ENCODE measurements at places on chromosomes 6 and 20.

DNA sequence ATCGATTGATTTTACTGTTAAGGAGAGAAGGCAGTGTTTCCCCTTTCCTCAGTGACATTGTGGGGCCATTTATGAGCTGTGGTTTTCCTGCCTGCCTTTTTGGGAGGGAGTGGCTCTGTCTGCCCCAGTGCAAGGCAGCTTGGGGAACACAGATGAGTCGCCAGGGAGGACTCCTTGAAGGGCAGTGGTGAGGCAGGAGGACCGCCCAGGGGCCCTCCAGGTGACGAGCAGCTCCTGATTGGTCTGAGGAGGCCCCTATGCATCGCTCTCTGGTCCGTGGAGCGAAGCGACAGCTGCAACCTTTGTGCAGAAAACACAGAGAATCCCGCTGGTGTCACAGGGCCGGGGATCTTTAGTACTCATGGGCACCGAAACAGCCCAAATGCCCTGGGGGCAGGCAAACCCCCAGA lies 100.3 kb downstream of the TMEM242 start:
- no peak for DNase-seq

GRCh38 chr6:148830614-148831013 lies 83.8 kb downstream of the UST start:
- DNase-seq: no peak

DNA sequence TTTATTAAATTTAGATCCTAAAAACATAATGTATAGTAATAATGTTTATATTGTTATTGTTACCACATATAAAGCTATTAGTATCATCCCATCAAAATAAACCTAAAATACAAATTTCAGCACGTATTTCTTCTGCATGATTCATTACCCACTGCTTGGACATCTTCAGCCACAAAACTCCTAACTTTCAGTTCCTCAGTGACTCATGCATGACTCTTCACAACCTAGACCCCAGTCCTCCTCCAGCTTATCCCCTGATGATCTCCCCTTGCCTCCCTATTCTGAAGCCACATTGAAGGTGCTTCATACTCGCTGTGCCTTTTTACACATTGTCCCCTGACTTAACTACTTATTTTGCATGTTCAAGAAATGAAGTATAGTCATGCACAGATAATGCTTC lies 11.2 kb upstream of the GPRC6A start:
- DNase-seq: no peak

DNA sequence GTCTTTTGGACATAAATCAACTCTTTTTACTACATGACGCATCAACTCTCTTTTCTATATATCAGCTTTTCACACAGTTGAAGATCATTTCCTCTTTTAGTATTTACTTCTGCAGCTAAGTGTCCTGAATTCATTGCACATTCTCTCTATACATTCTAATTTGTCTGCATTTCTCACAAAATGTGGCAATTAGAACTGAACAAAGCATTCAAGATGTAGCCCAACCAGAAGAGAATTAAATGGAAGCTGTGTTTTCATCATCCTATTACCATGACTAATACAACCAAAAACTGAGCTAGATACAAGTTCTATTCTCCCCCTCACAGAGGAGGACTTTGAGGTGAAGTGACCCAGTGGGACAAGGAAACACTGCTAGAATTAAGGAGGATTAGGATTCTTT lies 86.9 kb downstream of the PLCG1 start:
- no peak for DNase-seq

GRCh38 chr20:46844965-46845364 lies 49.7 kb upstream of the EYA2 start:
- DNase-seq: no peak

GRCh38 chr20:32674362-32674789 lies 635 bp upstream of the C20orf203 start:
- peak; percentile 68 for DNase-seq

DNA sequence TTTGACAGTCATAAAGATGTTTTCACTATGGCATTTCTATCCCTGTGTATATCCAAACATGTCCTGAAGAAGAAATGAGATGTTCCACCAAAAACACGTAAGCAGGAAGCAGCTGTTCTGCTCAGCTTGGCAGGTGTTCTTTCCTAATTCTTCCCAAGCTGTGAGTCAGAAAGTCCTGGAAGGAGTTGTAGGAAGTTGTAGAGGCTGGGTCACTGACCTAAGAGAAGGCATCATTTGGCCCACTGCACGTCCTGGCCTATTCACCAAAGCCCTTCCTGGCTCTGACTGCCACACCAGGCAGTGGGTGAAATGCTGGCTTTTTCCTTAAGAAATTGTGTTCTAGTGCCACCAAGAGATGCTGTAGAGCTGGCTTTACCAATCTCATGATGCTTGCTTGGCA lies 40.3 kb downstream of the STX11 start:
- DNase-seq: no peak

DNA sequence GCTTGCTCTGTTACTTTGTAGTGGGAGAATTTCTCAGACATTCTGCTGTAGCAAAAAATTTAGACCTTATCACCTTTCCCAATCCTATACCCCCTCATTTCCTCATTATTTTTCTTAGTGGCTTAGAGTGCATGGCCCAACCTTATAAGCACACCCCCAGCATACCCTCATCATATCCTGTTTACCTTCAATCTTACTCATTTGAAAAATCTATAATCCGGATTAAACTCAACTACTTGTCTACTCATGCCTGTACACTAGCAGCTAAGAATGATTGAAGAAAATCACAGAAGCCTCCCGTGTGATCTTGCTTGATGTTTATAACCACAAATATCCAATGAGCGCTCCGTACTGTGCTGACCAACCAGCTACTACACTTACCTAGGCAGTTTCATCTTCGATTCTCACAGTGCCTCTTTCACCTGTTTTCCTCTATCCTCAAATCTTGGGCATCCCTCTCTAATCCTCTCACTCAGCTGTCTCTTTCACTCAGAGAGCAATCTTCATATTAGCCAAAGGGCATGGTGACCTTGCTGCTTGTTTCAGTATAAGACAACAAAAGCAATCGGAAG lies 36.6 kb downstream of the AIG1 start:
- no peak for DNase-seq

GRCh38 chr6:40349901-40350746 lies 237.0 kb downstream of the LRFN2 start:
- no peak for DNase-seq

GRCh38 chr6:85360794-85361642 lies 88.9 kb upstream of the NT5E start:
- no peak for DNase-seq

- DNase-seq: no peak
Measured at GRCh38 chr6:13013681-13014503, 297.3 kb downstream of the PHACTR1 start.

- DNase-seq: no peak
Measured at GRCh38 chr6:150150821-150151646, 8.2 kb downstream of the PPP1R14C start.

- DNase-seq: no peak
Measured at GRCh38 chr6:15389084-15389764, 143.4 kb downstream of the JARID2 start.

GRCh38 chr6:75230484-75231325 lies 12.9 kb downstream of the COX7A2 start:
- no peak for DNase-seq

DNA sequence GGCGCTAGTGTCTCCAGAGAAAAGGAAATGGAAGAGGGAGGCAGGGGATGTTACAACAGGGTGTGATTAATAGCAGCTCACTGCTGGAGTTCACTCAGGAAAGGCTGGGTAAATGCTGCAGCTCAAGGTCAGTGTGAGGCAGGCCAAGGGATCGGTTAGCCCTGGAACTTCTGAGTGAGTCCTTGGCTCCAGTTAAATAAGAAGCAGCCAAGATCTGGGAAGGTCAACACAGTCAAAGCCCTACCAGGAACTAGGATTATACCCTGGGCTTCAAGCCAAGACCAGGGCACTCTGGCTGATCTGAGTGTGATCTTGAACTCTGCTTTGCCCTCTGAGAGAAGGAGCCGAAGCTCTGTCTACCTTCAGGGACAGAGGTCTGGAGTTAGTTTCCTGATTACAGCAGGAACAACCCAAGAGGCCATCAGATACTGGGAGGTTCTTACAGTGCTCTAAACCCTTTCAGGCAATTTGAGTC lies 44.3 kb downstream of the TPD52L1 start:
- no peak for DNase-seq

DNA sequence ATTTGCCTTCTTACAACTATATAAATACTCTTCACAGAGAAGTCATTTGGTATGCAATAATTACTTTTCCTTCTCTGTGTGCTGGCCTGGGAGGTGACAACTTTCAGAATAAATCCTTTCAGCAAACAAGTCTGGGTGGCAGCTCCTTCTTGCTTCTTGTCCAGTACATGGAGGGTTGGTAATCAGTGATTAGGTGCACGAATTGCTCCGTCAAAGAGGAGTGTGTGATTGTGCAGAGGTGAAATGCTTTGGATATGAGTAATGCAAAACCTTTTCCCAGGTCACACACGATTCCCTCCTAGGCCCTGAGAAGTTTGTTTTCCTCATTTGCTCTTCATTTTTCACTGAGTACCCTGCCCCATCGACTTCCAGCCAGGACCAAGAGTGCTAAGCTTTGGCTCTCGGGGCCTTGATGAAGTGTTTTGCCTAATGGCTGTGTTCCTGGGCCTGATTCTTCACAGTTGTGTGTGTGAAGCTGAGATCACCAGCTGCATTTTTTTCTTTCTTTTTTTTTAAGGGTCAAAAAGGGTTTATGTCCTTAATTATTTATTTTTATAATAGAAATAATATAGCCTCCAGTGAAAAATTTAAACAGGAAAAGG lies 216.5 kb downstream of the ZMYND8 start:
- no peak for DNase-seq

DNA sequence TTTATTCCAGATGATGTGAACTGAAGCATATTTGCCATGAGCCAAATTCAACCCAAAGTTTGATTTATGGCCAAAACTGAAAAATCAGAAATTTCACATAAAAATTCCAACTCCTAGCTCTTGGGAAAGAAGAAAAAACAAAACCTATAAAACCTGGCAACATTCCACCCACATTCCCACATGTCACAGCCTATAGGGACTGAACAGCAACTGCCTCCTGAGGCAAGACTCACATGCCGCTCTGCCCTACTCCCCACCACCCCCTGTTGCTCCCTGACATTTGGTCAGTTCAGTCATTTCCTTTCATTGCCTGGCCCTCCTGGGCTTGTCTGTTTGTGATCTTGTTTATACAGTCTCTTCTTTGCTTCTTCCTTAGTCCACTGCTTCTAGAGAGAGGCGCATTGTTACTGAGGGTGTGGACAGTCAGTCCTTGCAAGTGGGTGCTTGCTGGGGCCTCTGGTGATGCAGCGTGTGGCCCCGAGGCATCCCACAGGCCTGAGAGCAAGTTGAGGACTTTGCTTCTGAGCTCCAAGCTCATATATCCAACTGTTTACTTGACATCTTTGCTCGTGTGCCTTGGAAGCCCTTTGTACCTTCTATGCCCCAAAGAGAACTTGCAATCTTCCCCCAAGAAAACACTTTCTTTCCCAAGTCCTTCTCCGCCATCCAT lies 31.4 kb downstream of the NFATC2 start:
- no peak for DNase-seq

DNA sequence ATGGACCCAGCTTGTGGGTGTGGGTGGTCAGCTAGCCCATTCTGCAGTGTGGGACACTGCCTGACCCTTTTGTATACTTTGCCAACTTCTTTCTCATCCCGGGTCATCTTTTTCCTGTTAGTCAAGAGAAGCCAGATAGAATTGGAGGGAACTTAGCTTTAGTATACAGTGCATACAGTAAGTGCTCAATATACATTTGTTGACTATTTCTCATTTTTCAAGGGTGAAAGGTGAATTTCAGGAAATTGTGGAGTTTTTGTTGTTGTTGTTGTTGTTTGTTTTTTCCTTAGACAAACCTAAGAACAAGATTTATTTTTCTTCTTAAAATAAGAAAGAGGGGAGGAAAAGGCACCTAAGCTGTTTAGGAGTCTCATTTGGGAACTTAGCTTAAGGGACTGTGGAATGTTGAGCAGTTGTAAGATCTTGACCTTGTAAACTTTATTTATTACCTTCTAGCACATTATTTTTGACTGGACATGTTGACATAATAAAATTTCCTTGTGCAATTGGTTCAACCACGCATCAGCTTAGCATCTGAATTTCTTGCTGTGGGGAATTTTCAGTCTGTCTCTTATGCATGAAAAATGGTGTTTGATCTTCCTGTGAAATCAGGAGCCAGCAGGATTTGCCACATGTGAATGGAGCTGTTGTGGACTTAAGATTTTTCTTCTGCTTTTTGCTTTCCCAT lies 113.6 kb downstream of the ARID1B start:
- no peak for DNase-seq

GRCh38 chr6:23021487-23021886 lies 452.1 kb downstream of the HDGFL1 start:
- no peak for DNase-seq

- no peak for DNase-seq
Measured at GRCh38 chr6:11974089-11974488, 38.0 kb upstream of the HIVEP1 start.

GRCh38 chr6:135586388-135586787 lies 88.8 kb upstream of the AHI1 start:
- DNase-seq: no peak

DNA sequence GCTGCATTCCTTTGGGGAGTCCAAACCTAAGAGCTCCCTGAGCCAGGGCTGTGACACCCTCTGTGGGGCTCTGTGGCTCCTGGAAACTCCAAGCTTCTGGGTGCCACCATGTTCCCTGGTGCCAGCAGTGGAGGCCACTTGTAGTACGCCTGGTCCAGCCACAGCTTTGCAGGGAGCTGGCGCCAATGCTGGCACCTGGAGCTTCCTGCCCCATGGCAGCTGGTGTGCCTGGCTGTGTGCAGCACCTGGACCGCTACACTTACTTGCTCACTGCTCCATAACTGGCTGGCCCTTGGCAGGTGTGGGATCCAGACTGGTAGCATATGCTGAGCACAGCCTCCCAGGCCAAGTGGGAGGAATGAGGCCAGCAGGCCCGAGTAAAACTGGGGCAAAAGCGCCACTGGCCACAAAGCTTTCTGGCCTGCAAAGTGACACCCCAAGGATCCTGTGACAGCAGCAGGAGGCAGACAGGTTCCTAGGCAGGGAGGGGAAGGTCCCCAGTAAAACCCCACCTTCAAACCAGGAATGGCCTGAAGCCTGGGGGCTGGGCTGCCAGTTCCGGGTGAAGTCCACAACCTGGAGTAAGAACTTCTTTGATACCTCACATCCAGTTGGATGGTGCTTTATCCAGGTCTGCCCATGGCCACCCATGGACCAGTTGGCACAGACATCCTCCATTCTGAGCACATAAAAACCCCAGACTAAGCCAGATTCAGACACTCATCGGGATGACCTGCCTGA lies 461.0 kb downstream of the TBC1D32 start:
- no peak for DNase-seq

DNA sequence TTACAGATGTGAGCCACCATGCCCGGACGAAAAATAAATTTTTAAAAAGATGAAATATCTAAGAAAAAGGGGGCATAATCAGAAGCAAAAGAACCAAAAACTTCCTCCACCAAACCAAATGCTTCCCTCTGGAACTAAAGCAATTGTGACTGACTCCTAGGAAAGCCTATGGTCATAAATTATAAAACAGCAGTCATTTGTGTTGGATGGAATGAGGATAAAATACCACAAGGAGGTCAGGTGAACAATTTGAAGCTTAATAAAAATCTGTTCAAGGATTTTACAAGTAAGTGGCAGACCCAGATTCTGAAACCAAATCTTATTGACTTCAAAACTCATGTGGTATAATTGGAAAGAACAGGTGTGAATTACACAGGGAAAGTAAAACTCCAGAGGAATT lies 114.5 kb downstream of the KIF13A start:
- no peak for DNase-seq
